ENCODE measurements at places on chromosomes 7 and 10. TPM values are rescaled to one million over a fixed set of nuclear protein-coding genes. Genes with fewer than 3 reads are reported as not detected.

DNA sequence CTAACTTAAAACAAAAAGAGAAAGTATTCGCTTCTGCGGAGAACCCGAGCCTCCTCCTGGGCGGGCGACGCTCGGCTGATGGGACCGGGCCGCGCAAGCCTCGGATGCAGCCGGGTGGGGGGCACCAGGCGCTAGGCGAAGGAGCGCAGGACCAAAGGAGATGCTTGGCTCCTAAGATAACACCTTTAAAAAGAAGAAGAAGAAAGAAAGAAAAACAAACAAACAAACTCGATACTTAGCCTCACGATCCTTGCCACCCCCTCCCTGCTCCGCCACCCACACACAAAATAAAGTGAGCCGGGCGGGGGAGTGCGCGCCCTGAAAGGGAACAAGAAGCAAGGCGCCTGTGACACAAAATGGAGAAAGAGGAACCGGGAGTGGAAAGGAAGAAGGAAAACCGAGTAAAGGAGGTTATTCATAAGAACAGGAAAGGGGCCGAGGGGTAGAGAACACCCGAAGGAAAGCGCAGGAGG lies 34.0 kb upstream of the EBLN1 start:
- DNase-seq, result peak; percentile 44

GRCh38 chr7:76383089-76383944 lies 24.5 kb upstream of the YWHAG start:
- DNase-seq, result no peak

DNA sequence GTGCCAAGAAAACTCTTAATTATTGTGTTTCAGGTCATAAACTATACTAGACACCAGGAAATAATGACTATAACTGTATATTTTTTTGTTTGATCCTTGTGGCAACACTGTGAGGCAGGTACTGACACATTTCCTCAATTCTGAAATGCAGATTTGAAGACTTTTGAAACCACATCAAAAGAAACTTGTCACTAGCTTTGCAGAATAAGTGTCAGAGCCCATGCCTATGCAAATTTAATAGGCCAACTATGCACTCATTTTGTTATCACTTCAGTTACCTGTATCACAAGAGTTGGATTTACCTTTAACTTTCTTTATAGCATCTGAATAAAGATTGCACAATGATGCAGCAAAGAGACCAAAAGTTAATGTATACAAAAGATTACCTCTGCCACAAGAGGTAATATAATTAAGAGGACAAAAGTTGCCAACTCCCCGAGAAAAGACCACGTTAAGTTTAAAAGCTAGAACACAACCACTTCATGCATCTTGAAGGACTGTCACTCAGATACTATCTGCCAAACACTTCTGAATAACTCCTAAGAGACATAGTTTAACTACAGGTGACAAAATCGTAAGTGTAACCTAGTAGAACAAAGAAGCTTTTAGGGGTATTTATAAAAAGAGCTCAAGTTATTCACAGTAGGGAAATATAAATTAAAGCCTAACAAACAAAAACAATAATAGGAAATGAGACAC lies 80.5 kb downstream of the ELAPOR2 start:
- DNase-seq, result no peak

- DNase-seq, result no peak
Observed at GRCh38 chr10:61172182-61172926, 228.4 kb upstream of the RHOBTB1 start.

GRCh38 chr7:8190119-8190895 lies 71.7 kb downstream of the ICA1 start:
- DNase-seq, result no peak

DRGX gene
- total RNA-seq, result 0.11 TPM

BRI3 gene
- total RNA-seq, result 210 TPM

DNA sequence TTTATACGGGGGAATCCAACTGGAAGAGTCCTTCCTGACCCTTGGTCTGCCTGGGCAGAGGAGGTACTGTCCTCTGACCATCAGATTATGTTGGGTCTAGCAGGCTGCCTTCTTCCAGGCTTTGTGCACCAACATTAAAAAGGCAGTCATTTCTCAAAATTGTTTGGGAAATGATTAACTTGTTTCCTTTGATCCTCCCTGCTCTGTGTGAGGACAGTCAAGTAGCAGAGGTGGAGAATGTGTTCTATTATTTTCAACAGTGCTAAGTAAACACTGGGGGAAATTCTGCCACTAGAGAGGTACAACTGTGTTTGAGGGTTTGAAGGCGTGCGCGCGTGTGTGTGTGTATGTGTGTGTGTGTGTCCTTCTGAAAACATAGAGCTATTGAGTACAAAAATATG lies 20.6 kb downstream of the ACSL5 start:
- peak; percentile 58 for DNase-seq

OR6B1 gene
- not detected for total RNA-seq

- no peak for DNase-seq
Observed at GRCh38 chr10:110437761-110438341, 59.9 kb upstream of the DUSP5 start.

GRCh38 chr7:20447021-20447650 lies 116.4 kb downstream of the ITGB8 start:
- DNase-seq, result no peak

GRCh38 chr10:28737096-28737495 lies 59.8 kb downstream of the BAMBI start:
- no peak for DNase-seq

DNA sequence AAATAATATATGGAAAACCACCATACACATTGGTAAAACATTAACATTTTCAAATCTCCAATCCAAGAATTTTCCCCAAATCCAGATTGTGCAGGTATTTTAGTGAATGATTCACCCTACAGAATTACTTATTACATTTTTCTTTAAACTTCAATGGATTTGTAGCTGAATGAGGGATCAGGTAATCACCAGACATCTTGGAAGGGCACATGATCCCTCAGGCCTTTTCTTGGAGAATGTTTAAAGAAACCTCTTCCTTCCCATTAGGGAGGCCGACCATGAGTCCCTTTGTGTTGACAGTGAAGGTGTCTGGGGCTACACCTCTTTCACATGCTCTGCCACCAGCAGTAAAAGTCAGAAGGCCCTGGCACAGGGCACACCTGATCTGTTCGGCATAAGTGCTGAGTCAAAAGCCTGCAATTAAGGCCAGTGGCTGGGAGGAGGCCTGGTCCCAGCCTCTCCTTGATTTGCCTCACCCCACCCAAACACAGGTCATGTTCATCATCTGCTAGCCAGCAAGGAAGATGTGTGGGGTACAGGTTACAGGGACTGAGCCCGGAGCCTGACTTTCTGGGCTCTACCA lies 207.7 kb downstream of the SNX10 start:
- DNase-seq, result no peak

DNA sequence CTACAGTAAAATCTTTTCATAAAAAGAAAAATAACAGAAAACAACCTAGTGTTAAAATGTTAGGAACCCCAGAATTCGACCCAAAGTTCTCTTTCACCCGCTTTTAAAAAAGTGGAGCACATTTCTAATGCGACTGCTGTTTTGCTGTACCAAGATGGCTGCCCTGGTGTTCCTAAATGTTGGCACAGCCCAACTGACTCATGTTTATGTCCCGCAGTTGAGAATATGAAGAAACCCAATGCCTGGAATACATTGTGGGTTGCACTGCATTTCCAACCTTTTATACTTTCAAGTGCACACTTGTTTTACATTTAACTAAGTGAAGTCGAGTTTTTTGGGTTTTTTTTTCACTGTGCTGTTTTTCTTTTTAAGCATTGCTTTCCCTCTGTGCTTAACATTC lies 944 bp downstream of the STEAP1B start:
- no peak for DNase-seq

IGF2BP3 gene
- 0.53 TPM for total RNA-seq

SMKR1 gene
- not detected for total RNA-seq

STEAP1B gene
- total RNA-seq, result 0.47 TPM

- DNase-seq, result peak; percentile 24
Observed at GRCh38 chr10:85548034-85548433, 818.6 kb downstream of the GRID1 start.

LRRC17 gene
- total RNA-seq, result 0.67 TPM

DNA sequence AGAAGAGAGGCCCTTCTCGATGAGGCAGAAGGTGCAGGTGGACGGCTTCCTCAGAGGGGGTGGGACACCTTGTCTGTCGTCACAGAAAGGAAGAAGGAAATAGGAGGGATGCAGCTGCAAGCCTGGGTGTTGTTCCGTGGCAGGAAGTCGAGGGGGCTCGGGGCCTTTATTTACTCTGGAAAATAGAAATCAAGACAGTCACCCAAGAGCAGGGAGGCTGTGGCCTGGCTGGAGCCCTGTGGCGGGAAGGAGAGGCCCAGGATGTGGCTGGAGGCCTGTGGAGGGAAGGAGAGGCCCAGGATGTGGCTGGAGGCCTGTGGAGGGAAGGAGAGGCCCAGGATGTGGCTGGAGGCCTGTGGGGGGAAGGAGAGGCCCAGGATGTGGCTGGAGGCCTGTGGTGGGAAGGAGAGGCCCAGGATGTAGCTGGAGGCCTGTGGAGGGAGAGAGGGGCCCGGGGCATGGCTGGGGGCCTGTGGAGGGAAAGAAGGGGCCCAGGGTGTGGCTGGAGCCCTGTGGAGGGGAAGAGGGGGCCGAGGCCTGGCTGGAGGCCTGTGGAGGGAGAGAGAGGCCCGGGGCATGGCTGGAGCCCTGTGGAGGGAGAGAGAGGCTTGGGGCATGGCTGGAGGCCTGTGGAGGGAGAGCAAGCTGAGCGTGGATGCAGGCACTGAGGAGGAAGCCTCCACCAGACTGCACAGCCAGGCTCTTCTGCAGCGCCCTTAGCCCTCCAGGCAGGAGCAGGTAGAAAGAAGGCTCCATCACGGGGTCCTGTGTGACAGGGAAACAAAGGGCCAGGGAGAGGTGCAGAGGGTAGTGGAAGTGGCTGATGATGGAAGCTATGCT lies 97.3 kb upstream of the SFMBT2 start:
- no peak for DNase-seq

DOCK1 gene
- total RNA-seq, result 64.0 TPM

DNA sequence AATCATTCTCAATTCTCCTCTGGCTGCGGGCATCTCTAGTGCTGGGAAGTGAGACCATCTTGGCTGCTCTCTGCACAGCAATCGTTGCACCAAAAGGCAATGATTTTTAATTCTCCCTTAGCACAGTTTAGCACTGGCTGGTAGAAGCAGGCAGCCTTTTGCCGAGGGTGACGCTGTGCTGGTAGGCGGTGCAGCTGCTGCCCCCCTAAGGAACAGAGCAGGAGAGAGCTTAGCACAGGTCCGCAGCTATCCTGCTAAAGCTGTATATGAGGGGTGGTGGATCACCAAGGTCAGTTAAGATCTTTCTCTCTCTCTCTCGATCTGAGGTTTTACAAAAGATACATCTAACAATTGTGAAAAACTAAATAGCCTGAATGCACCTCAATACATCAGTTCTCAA lies 390.1 kb downstream of the GATA3 start:
- DNase-seq, result no peak

- no peak for DNase-seq
Observed at GRCh38 chr10:58590152-58590840, 77.6 kb downstream of the BICC1 start.

DNA sequence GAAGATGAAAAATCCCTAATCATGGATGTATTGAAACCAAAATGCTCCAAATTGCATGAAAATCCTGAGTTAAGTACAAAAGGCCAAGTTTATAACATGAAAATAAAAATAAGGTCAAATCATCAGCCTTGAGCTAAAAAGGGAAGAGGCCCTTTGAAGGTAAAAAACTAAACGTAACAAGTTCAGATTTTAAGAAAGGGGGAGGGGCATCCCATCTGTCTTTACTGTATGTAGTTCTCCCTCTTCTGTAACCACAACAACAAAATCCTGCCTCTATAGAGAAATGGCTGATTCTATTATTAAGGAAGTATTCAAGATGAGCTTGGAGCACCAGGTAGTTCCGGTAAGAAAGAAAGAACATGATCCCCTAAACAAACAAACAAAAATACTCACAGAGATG lies 64.7 kb downstream of the TPK1 start:
- DNase-seq, result no peak

SUN3 gene
- total RNA-seq, result not detected

- DNase-seq, result no peak
Observed at GRCh38 chr7:130146693-130147405, 58.4 kb downstream of the TMEM209 start.

HYAL4 gene
- total RNA-seq, result not detected

PDSS1 gene
- 20.3 TPM for total RNA-seq

SKIDA1 gene
- not detected for total RNA-seq

DENND2A gene
- total RNA-seq, result 8.2 TPM

OR9A2 gene
- not detected for total RNA-seq

- no peak for DNase-seq
Observed at GRCh38 chr7:92200791-92201190, 21.8 kb upstream of the LRRD1 start.

MEIG1 gene
- not detected for total RNA-seq

DNA sequence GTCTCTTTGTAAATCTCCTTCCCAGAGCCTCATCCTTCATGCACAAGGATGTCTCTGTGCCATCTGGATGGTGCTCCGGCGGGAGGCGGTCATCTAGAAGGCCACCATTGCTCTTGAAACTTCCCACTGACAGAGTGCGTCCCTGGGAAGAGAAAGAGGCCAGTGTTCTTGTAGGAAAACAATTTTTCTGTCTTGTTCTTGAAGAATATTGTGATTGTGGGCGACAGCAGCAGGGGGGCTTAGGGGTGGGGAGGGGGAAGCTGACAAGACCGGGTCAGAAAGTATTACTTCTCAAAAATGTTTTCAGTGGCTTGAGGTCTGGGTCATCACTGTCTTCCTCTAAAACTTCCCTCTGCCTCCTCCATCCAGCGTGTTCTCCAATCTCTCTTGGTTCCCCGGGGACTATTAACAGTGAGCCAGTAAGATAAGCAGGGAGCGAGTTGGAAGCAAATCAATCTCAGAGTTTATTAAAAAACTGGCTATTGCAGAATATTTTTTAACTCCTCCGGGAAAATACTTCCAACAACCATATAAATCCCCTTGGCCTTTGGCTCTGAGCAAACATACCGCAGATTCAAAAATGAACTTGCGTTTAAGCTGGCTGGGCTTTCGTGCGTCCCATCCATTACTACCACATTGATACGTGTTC lies 597.8 kb upstream of the MGMT start:
- no peak for DNase-seq

- DNase-seq, result peak; percentile 44
Observed at GRCh38 chr7:151759591-151760042, 117.3 kb downstream of the PRKAG2 start.

- DNase-seq, result no peak
Observed at GRCh38 chr7:1737956-1738355, 67.9 kb downstream of the ELFN1 start.

CFAP43 gene
- total RNA-seq, result 0.34 TPM

ERVW-1 gene
- total RNA-seq, result not detected

DNA sequence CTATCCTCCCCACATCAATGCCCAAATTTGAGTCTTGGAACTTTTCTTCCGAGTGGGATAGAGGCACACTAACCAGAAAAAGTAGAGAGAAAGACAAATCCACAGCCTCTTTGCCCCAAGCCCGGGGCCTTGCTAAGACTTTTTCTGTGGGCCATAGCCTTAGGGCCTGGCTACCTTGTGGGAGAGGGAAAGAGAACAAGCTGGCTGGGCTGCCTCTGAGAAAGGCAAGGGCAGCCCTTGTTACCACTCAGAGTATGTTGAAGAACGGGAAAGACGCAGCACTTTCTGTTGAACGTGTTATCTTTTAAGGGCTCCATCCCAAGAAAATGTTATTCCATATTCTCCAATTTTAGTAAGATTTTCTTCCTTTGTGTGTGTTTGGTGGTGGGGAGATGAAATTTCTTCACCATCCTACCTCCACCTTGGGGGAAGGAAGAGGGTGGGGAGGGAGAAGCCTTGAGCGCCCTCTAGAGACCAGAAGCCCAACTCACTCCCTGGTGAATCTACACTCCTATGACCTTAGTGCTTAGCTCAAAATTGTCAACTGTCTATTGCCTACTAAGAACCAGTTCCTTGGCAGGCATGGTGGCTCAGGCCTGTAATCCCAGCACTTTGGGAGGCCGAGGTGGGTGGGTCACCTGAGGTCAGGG lies 3.9 kb upstream of the NRF1 start:
- DNase-seq, result no peak

GIMAP4 gene
- total RNA-seq, result 16.2 TPM
